GM03348 (cell line): ENCODE measurements at places on chromosomes 12 and 14.

- no peak for DNase-seq
Observed at GRCh38 chr12:130120012-130120805, 42.1 kb upstream of the FZD10 start.

GRCh38 chr14:33786091-33786825 is 164.6 kb downstream of the EGLN3 start:
- DNase-seq = no peak

- DNase-seq = no peak
Observed at GRCh38 chr14:84770030-84770429, 759.9 kb upstream of the FLRT2 start.

- DNase-seq = no peak
Observed at GRCh38 chr12:1410794-1411193, 183.6 kb downstream of the FBXL14 start.

- DNase-seq = peak; percentile 91
Observed at GRCh38 chr12:49776413-49776812, 35.1 kb downstream of the TMBIM6 start.

DNA sequence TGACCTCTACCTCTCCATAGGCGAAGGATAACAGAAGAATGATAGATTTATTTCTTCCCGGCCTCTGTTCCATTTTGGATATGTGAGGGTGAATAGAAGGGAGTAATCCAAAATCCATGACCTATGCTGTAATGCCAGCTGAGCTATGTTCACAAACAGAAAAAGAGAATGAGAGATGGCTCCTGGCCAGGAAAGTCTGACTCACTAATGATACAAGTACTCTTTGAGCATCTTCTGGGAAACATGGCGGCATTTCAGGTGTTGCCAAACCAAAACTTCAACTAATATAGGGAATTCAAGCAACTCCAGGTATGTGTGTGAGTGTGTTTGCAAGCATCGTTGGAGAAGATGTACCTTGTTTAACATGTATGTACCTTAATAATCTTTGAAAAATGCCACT is 55.1 kb downstream of the MED13L start:
- DNase-seq = peak; percentile 12

DNA sequence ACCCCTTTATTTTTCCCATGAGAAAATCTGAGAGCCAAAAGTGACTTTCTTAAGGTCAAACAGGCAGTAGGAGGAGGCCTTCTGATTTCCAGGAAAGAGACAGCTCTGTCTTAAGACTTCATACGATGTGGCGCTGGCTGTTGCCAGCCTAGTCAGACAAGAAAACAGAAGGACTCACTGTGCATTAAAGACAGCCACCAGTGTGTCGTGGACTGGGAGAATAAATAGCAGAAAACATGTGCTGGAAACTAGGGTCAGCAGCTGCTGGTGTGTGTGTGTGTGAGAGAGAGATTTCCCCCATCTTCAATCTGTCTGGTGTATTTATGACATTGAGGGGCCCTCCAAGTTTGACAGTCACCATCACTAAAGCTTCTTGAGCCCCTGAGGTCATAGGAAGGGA is 708.6 kb upstream of the TMEM132C start:
- no peak for DNase-seq

GRCh38 chr12:55320201-55320600 is 6.1 kb downstream of the OR6C1 start:
- DNase-seq = no peak

GRCh38 chr14:92103363-92103989 is 2.9 kb downstream of the ATXN3 start:
- DNase-seq = no peak
